ENCODE measurements at places on chromosomes 16 and 17.

DNA sequence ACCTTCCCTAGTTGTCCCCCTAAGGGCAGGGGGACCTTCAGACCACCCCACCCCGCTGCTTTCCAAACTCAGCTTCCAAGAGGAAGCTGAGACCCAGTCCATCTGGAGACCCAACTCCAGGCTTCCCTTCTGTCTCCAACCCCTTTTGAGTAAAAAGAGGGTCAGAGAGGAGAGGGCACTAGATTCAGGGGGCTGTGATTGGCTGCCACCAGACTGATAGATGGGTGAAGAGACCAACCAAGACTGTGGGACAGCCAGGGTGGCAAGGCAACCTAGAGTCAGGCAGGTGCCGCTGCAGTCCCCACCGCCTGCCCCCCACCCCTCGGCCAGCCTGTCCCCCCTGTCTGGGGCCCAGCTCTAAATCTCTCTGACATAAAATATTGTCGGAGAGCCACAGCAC is 92.5 kb downstream of the SDK2 start:
- DNase-seq: peak; percentile 16

- DNase-seq: no peak
Observed at GRCh38 chr17:59914274-59914854, 21.4 kb downstream of the RPS6KB1 start.

DNA sequence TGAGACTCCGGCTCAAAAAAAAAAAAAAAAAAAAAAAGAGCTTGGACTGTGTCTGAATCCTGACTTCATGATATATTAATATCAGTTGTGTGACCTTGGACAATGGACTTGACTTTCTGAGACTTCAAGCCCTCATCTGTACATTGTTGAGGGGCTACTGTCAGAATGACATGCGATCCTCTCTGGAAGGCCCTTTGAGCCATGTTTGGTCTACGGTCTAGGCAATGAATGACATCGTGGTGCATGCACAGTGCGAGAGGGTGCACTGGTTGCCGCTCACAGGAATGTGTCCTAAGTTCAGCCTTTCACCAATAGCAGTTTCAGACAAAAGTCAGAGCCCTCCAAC is 43.0 kb upstream of the ZNF629 start:
- no peak for DNase-seq

- no peak for DNase-seq
Observed at GRCh38 chr16:62969711-62970318, 933.6 kb upstream of the CDH8 start.

DNA sequence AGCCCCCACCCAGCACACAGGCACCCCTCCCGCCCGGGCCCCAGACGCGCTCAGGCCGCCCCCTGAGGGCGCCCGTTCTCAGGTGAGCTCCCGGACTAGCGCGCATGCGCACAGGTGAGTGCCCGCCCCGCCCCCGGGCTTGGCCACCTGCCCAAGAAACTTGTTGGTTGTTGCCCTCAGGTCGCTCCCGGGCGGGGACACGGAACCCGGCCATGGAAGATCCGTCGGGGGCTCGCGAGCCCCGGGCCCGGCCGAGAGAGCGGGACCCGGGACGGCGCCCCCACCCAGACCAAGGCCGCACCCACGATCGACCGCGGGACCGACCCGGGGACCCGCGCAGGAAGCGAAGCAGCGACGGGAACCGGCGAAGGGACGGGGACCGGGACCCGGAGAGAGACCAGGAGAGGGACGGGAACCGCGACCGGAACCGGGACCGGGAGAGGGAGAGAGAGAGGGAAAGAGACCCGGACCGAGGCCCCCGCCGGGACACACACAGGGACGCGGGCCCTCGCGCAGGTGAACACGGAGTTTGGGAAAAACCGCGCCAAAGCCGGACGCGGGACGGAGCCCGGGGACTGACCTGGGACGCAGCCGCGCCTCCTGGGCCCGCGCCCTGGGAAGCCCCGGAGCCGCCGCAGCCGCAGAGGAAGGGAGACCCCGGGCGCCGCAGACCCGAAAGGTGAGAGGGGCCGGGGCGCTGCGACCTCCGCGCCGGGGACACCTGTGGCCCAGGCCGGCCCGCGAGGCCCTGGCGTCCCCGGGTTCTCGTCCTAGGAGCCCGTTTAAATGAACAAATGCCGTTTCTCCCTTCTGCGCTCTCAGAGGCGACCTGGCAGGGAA is at the start of gene MARVELD3:
Gene MARVELD3 (plus strand): TSS at position 167 of the 840 bp plus-strand sequence. CDS start 46 bp downstream, at position 213.
- no peak for DNase-seq

DNA sequence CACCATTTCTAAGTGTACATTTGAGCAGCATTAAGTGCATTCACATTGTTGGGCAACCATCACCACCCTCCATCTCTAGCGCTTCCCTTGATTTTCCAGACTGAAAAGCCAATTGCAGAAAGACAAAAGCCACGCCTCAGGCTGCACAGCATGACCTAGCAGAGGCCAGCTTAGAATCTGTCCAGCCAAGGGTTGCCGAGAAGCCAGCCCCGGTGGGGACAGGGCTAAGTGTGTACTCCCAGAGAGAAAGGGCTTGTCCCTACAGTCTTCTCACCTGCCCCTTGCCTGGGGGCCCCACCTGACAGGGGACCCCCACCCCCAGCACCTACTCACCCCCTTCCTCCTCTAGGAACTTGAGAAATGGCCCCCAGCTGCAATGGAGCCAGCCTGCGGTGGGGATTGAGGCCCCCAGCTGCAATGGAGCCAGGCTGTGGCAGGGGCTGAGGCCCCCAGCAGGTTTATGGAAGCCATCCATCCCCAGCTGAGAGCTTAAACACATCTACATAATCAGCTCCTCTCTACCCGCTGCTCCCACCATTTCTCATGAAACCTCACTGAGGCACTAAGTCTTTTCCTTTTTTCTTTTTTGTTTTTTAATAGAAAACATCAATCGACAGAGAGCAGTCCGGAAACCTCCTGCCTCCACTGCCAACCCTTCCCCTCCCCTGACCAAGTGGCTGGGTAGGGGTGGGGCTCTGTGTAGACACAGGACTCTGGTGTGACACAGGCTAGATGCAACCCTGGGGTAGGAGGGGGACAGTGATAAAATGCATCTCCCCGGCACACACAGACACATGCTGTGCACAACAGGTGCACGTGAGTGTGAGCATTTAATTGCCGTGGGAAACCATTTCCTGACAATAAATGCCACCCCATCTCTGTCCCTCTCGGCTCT is 77.9 kb downstream of the CCT6B start:
- DNase-seq: no peak

DNA sequence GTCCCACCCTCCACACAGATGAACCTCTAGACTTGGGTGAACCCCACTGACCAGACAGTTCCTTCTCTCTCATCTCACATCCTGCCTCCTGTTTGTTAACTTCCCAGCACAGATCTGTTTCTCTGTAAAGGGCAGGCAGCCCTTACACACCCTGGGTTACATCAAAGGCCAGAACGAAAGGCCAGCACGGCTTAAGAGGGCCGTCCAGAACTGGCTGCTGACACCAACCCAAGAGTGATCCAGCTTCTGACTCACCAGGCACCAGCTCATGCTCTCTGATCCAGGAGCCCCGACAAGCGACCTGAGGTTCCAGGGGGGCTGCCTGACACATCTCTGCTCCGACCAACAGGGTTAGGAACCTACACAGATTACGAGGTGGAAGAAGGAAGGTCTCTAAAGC is 86.9 kb downstream of the MRM3 start:
- DNase-seq: no peak

DNA sequence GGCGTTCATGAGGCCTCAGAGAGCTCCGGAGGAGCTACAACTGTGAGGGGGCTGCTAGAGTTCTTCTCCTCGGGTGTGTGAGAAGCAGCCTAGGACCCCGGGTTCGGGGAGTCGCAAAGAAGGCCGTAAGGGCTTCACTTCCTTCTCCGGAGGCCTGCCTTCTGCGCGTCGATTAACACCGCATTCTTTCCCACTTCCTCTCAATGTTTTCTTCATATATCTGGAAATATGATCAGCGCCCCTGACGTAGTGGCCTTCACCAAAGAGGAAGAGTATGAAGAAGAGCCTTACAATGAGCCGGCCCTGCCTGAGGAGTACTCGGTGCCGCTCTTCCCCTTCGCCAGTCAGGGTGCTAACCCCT is 449 bp downstream of the SMCR8 start:
- DNase-seq: no peak

DNA sequence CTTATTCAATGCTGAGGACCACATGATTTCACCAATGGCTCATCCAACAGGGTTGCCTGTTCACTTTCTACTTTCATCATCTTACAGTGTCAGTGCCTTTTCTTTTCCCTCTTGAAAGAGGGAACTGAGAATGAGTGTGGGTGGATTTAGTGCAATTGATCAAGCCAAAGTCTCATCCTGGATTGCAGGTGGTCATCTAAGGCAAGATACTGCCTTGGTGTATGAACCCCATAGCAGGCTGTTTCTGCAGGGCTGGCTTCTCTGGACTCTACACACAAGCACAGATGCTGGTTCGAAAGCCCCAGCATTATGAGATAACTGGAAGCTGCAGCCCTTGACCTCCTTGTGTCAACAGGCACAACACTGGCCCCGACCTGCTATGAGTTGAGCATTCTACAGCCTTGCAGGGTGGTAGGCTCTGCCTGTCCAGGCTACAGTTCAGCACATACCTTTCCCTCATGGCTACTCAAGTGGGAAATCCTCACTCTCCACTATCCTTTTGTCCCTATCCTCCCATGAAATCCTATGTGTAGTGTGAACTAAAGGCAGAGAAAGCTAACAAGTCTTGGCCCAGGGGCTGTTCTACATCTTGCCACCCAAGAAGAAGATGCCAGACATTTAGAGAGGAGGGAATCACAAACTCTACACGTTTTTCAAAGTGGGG is 358.7 kb downstream of the SLC39A11 start:
- no peak for DNase-seq

DNA sequence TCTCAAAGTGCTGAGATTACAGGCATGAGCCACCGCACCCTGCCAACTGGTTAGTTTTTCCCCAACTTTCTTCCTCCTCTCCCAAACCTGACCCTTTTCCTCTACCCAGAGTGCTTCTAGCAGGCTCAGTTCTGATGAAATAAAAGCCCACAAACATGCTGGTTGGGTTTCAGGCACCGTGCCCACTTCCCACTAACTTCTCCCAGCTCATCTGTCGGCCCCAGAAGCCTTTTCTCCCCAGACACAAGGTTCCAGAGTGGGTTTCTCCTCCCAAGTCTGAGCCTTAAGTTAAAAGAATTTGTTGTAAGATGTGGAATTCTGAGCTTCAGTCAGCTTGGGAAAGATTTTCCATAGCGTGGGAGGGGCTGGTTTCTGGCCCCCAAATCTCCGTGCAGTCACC is 11.5 kb upstream of the SCN4A start:
- DNase-seq: no peak

DNA sequence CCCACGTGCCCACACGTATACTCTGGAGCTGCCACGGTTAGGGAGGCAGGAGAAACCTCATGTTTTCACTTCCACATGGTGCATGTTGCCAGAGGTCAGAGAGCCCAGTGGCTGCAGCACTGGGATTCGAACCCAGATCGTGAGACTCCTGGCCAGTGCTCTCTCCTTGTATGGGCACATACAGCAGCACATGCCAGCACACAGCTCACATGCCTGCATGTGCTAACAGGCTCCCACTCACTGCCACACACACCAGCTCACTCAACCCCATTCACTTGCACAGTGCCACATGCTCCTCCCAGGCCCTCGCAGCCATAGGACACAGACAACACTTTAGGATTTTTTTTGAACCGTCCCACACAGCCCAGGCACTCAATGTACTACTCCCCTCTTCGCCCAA is 49.5 kb upstream of the MRPS23 start:
- DNase-seq: no peak

DNA sequence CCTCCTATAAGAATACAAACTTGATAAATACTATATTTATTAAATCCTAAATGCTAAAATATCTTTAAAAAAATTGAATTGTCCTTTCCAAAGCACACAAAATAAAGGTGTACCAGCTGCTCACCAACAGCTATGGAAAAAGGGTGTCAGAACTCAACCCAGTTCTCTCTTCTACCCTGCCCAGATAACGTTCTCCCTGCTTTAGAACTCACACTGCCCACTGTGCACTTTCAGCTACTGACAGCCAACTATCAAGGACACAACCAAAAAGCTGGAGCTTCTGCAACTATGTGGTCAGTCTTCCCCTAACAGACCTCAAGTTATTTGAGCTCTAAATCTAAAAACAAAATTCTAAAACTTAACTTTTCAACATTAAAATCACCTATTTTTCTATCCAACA is 13.7 kb downstream of the AP1G1 start:
- DNase-seq: no peak

GRCh38 chr17:1156864-1157263 is 22.9 kb downstream of the ABR start:
- DNase-seq: no peak

DNA sequence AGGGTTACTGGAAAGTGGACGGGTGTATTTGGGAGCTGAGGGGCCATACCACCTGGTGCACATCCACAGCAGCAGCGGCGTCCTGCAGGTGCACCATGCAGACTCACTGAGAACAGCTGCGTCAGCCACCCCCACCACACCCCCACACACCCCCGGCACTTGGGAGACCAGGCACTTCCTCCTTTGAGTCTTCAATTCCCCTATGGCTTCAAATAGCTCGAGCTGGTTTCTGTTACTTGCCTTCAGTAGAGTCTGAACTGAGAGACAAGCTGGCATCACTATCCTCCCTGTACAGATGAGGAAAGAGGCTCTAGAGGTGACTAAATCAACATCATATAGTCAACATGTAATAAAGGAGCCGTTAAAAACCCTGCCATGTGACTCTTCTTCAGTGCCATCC is 15.4 kb downstream of the CUEDC1 start:
- no peak for DNase-seq

- DNase-seq: no peak
Observed at GRCh38 chr17:39899215-39899614, 19.2 kb downstream of the GSDMB start.

DNA sequence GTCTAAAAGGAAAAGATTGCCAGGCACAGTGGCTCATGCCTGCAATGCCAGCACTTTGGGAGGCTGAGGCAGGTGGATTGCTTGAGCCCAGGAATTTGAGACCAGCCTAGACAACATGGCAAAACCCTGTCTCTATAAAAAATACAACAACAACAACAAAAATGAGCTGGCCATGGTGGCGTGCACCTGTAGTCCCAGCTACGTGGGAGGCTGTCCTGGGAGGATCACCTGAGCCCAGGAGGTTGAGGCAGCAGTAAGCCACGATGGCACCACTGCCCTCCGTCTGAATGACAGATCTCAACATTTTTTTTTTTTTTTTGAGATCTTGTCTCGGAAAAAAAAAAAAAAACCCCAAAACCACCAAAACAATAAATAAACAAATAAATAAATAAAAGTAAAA is 28.1 kb upstream of the ATP2A3 start:
- no peak for DNase-seq

DNA sequence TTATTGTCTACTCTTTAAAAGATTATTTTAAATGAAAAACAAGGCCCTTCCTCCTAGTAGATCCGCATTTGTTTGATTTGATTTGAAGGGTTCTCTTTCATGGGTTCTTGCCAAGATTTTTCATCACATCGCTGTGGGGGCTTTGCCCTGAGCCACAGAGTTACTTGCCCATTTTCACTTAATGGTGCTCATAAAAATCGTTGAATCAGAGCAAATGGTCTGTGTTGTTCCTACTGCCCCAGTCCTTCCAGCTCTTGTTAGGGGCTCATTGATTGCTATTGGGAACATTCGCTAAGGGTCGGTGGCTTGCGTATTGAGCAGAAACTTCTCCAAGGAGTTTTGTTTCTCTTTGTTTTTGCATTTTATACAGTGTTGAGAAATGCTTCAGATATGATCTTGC is 1023.4 kb upstream of the CDH8 start:
- no peak for DNase-seq

Measured in stimulated activated CD4-positive, alpha-beta T cell treated with anti-CD3 and anti-CD28 coated beads, Interleukin-2, amount 100 ng/mL, for 48 hours (primary cell).